ENCODE measurements at places on chromosomes 4 and X. TPM values are rescaled to one million over a fixed set of nuclear protein-coding genes. Genes with fewer than 3 reads are reported as not detected.
A peak's percentile ranks its signal among the peaks of the same experiment; 100 is the strongest.

PDLIM3 gene
- not detected for total RNA-seq

GATA1 gene
- not detected for total RNA-seq

CFAP47 gene
- total RNA-seq = not detected

JAKMIP1 gene
- total RNA-seq = 5.6 TPM

NLRP2B gene
- not detected for total RNA-seq

PLP1 gene
- total RNA-seq = not detected

NSG1 gene
- total RNA-seq = 5.6 TPM

ERAS gene
- not detected for total RNA-seq

DUSP21 gene
- total RNA-seq = not detected

TMEM31 gene
- total RNA-seq = 0.52 TPM

TMEM154 gene
- 12.2 TPM for total RNA-seq

GRCh38 chr4:168618577-168619265 is 121.9 kb downstream of the PALLD start:
- DNase-seq = no peak

GRCh38 chr4:18512718-18513117 is 491.2 kb upstream of the LCORL start:
- no peak for DNase-seq

GRCh38 chr4:15339737-15340136 is 88.1 kb upstream of the C1QTNF7 start:
- DNase-seq = no peak

DNA sequence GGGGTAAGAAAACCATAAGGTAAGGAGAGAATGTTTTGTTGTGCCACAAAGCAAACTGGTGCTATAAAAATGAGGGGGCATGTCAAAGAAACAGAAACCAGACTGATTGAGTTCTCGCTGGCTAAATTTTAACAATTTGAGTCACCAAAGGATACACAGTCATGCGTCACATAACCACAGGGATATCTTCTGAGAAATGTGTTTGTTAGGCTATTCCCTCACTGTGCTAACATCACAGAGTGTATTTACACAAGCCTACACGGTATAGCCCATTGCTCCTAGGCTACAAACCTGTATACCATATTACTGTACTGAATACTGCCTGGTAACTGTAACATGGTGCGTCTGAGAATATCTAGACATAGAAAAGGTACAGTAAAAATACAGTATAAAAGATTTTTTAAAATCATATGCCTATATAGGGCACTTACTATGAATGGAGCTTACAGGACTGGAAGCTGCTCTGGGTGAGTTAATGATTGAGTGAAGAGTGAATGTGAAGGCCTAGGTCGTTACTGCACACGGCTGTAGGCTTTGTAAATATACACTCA is 50.1 kb downstream of the FBXW7 start:
- peak; percentile 45 for DNase-seq

DNA sequence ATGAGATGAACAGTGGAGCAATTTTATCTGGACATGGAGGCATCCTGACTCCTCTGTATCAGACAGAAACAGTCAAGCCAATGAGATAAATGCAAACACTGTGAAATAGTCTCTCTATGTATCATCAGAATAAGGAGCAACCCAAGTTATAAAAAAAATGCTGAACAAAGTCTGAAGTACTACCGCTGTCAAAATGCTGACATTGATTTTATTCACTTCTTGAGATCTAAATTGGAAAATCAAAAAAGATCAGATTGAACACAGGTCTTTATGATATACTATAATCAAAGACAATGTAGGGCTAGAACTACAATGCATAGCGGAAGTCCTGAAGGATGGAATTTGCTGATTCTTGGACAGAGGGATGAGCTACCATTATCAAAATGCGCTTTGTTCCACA is 76.1 kb downstream of the FTHL17 start:
- no peak for DNase-seq

- DNase-seq = no peak
Observed at GRCh38 chr4:27844376-27844775, 983.7 kb downstream of the STIM2 start.

- DNase-seq = no peak
Observed at GRCh38 chrX:132652871-132653270, 164.0 kb upstream of the MBNL3 start.

DNA sequence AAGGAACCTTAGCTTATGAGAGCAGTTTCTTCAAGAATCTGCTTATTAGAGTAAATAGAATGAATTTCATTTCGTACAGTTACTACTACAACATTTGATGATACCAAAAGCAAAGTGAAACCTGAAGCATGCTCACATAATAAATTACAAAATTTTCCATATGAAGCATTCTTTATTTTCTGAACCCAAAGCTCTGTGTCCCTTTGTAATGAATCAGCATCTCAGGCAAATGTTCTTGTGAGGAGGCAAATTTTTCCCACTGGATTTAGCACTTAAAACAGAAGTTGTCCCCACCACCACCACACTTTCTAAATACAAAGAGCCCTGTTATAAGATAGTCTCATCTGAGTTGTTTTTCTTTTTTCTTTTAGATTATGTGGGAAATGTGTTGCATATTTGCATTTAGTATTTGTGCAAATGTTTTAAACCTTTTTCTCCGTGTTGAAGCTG is 70.7 kb upstream of the NFKB1 start:
- DNase-seq = no peak

GRCh38 chrX:43743100-43743822 is 87.2 kb downstream of the MAOA start:
- no peak for DNase-seq

- no peak for DNase-seq
Observed at GRCh38 chrX:118360429-118361125, 14.7 kb downstream of the WDR44 start.

GRCh38 chrX:100584611-100585010 is at the start of gene TNMD:
Gene TNMD, plus strand, starts transcription at chrX:100584936. Its CDS starts 83 bp downstream, at chrX:100585019.
- DNase-seq = no peak

DNA sequence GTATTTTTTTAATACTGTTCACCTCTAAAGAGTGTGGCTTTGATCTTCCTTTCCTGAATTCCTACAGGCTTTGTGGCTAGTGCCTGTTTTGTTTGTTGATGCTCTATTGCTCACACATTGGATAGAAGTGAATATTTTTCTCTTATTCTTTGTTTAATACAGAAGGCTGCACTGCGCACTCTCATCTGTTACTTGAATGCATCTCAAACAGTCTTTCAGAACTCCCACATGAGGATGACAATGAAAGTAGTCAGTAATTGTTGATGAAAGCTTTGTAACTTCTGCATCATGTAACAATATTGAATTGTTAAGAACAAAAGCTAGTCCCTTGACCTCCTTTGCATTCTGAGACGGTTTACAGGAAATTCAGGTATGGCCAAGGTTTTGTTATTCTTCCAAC is 29.1 kb upstream of the GALNT7 start:
- DNase-seq = no peak

DNA sequence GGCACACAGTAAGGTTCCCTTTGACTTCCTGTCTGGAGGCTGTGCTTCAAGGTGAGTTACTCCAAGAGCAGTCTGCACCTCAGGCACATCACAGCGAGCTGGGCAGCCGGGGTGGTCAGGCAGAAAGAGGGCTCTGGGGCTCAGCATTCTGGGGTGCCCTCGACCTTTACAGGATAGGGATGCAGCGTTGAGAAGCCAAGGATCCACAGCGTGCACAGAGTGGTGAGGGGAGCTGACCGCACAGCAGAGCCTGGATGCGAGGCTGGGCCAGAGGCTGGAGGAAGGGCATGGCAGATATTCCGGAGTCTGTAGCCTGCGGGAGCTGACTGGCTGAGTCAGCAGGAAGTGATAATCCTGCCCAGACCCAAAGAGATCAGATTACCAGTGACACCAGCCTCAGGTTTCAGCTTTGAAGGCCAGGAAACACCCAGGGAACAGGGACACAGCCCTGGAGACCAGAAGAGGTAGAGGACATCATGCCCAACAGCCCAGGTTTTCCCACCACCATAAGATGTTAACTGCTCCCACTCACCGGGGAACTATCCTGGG is 38.4 kb upstream of the PDLIM3 start:
- DNase-seq = no peak

GRCh38 chr4:87949961-87950360 is 25.6 kb upstream of the SPP1 start:
- no peak for DNase-seq

GRCh38 chr4:42708625-42709024 is 51.7 kb upstream of the ATP8A1 start:
- no peak for DNase-seq

DNA sequence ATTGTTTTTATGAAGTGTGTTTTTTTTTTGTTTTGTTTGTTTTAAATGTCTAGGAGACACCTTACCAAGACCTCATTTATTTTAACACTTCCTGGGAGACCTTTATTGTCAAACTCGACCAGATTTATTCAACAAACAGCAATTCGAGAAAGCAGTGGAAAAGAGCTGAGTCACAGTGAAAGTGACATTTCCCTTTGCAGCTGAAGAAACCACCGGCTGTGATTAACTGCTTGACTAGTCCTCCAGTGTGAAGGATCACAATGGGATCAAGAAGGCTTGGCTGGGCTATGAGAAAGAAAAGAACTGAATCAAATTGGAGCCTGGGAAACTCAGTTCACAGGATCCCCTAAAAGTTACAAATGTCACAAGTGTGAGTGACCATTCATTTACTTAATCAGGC is 11.9 kb upstream of the ADH7 start:
- peak; percentile 46 for DNase-seq

DNA sequence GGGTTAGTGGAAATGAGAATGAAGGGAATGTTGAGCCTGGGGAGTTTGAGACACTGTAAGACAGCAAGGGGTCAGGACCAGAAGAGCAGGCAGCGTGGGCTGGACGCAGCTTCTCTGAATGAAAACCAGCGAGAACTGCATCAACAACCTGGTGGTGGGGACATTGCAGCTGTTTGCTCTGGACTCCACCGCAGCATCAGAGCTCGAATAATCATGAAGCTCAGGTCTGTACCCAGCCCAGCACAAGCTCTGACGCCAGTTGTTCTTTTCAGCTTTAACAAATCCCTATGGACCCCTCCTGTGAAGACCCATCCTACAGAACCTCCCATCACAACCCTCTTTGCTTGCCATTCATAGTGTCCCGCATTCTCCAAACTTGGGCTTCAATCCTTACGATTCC is 106.8 kb upstream of the PNPLA4 start:
- DNase-seq = no peak

- no peak for DNase-seq
Observed at GRCh38 chr4:48831532-48832030, 693 bp downstream of the OCIAD1 start.

DNA sequence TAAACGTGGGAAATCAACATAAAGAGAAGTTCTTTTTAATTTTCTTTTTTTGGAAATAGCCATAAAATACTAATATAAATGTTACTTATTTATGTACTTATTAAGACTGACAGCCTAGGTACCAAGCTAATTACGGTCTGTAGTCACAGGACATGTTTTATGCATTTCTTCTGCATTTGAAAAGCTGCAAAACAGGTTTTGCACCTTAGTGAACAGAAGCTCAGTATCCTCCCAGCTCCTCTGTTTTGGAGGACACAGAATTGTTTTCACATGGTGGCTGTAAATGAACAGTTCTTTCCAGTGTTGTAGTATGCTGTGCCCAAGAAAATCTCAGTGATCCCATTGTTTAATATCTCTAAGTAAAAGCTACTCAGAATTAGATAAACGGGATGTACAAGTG is 1788.0 kb upstream of the TENM3 start:
- no peak for DNase-seq
